ENCODE measurements at places on chromosomes 1 and 21.

DNA sequence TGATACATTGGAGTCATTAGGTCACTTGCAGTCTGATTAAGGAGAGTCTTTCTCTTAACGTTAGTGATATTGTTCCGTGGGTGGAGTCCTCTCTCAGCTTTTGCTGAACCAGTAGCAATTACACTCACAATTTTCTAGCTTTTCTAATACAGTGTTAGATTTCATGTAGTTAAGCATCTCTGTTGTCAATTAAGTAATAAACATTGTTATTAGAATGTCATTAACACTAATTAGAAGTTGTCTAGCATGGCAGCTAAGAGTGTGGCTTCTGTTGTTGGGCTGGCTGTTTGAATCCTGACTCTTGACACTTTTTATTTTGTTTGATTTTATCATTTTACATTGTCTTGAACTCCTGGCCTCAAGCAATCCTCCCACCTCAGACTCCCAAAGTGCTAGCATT lies 33.4 kb downstream of the FAAH start:
- no peak for DNase-seq

DNA sequence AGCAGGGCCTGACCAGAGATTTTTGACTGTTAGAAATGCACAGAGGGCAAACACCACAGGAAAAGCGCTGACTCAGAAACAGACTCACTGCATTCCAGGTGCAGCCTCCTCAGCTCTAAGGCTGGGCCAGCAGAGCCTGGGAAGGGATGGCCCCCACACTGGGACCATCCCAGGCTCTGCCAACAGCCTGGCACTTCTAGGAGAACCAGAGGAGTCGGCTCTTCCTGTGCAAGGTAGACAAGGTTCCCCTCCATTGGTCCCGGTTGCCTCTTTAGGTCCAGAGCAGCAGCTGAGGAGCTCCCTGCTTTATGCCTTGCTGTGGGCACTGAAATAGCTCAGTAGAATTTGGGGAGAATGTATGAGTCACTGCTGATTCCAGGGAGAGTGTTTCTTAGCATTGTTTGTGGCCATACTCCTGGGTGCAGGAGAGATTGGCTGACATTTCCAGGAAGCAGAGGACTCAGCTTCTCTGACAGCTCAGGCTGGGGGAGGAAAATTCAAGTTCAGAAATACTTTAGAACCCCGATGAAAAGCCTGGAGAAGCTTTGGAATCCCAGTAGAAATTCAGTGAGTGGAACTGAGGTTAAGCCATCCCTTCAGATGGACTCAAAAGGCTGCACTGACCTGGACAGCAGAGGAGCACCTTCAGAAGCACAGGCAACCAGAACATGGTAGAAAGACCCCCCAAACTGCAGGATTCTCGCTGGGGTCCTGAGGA lies 19.7 kb downstream of the PRAMEF1 start:
- DNase-seq: no peak

DNA sequence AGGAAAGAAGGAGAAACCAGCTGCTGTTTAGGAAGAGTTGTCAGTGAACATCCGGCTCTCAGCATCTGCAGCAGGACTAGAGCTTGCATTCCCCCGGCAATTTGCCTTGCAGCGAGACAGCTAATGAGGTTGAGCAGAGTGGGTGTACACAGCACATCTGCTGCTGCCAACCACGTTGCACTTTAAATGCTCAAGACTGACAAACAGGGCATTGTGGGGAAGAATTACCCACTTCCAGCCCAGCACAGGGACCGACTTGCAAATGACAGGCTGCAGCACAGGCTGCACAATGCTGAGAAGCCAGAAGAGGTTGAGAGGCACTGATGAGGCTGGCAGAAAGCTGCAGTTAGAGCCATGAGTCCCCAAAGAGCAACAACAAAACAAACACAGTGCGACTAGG lies 47.5 kb upstream of the PLA2G2C start:
- no peak for DNase-seq

GRCh38 chr1:76546354-76546933 lies 320.8 kb upstream of the ST6GALNAC5 start:
- DNase-seq: no peak

GRCh38 chr1:18527921-18528320 lies 47.2 kb downstream of the KLHDC7A start:
- no peak for DNase-seq
